ENCODE measurements at places on chromosomes 4 and X.

- no peak for DNase-seq
Measured at GRCh38 chr4:111595456-111595855, 549.8 kb upstream of the FAM241A start.

- DNase-seq: no peak
Measured at GRCh38 chrX:15056044-15056443, 182.8 kb downstream of the MOSPD2 start.

GRCh38 chr4:172980219-172980618 is 188.4 kb upstream of the GALNT7 start:
- DNase-seq: no peak

DNA sequence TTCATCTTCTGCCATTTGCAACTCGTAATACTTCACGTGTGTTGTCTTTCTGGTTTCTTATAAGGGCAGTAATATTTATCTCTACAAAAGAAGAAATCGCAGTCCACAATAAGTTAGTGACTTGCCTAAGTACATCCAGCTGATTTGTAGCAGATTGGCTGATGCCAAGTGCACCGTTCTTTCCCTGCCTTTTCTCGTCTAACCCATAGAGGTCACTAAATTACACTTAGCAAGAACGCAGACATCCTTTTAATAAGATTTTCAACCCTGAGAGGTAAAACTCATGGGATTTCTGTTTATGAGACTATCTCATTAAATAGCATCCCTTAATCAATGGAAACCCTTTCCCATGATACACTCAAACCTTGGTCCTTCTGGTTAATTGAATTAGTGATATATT is 408.6 kb upstream of the ACTRT1 start:
- no peak for DNase-seq

DNA sequence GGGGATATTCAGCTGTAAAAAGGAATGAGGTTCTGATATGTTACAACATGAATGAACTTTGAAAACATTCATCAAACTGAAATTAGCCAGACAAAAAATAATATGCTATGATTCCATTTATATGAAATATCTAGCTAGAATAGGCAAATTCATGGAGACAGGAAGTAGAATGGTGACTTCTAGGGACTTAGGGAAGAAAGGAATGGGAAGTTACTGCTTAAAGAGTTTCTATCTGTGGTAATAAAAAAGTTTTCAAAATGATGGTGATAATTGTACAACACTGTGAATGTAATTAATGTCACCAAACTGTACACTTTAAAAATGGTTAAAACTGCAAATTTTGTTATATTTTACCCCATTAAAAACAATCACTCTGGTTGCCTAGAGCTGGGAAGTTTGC is 30.2 kb downstream of the SMIM14 start:
- no peak for DNase-seq

DNA sequence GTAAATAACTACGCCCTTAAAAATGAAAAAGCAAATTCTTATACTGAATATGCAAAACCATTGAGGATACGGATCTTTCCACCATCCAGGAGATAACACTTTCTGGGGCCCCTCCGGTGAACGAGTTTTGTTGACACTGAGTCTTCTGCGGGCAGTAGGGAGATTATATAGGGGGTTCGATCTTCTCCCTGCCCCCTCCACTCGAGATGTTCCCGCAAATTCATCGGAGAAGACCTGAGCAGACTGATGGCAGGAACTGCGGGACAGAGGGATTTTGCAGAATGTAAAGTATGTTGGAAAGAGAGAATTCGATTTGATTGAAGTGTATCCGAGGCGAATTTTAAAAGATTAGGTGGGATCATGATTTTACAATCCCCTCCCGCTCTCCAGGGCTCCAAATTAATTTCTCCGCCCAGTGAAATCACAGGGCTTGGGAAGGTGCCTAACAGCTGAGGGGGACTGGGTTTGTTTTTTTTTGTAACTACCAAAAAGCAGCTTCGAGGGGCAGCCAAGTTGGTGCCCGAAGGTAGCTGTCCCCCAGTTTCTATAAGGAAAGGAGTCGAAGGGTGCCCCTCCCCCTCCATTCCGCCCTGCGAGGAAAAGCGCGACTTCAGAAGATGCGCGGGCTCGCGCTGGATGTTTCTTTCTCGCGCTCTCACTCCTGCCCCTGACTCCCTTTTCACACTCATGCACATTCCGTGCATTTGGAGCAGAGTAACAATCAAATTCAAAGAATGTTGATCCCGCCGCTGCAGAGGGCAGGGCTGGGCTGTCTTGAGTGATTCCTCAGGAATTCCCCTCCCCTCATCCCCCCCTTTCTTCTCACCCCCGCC is 1.2 kb downstream of the TMEM255A start:
- no peak for DNase-seq
